ENCODE measurements at places on chromosomes 7 and 10.
A peak's percentile ranks its signal among the peaks of the same experiment; 100 is the strongest.

GRCh38 chr10:73836427-73836980, 25.1 kb upstream of the NDST2 start:
- no peaks in the 10 kb centered on the region for H3K4me1 ChIP-seq
- no peaks in the 10 kb centered on the region for H3K27me3 ChIP-seq
- H3K4me3 ChIP-seq, result no peak overlapping the region
- H3K36me3 ChIP-seq, result peaks cover 63% of the 10 kb centered on the region
- no peak overlapping the region for H3K27ac ChIP-seq

DNA sequence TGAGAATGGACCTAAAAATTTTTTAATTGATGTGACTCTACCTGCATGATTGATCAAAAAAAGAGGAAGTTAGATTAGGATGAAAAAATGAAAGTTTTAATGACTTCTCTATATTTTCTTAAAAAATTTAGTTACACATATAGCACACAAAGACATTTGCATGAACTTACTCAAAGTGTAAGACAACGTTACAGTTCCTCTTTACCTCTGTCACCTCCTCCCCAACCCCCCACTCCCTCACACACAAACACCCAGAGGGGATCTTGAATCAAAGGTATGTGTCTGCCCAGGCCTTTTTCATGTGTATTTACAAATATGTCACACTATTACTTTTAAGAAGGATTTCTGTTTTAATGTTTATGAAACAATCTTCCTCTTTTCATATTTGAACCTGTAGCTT, 20.6 kb upstream of the CDCA7L start:
- H3K4me3 ChIP-seq, result no peak overlapping the region
- H3K27ac ChIP-seq, result no peak overlapping the region
- H3K4me1 ChIP-seq, result peaks cover 19% of the 10 kb centered on the region
- H3K36me3 ChIP-seq, result no peaks in the 10 kb centered on the region
- DNase-seq, result no peak

DNA sequence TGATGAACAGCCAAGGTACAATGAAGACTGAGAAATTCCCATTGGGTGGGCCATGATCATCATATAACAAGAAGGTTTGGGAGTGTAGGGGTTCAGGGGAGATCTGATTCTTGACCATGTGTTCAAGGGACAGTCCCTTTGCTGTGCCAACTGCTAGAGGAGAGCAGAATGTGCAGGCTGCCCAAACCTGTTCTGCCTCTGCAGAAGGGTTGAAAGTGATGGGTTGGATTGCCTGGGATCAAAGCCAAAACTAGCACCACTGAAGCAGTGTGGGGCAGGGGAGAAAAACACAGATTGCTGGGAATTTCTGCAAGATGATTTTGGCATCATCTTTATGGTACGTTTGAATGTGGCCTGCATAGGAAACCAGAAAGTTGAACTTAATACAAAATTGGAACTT, 303.9 kb downstream of the OTUD1 start:
- no peaks in the 10 kb centered on the region for H3K4me1 ChIP-seq
- no peak overlapping the region for H3K27ac ChIP-seq
- no peak for DNase-seq
- no peaks in the 10 kb centered on the region for H3K36me3 ChIP-seq

DNA sequence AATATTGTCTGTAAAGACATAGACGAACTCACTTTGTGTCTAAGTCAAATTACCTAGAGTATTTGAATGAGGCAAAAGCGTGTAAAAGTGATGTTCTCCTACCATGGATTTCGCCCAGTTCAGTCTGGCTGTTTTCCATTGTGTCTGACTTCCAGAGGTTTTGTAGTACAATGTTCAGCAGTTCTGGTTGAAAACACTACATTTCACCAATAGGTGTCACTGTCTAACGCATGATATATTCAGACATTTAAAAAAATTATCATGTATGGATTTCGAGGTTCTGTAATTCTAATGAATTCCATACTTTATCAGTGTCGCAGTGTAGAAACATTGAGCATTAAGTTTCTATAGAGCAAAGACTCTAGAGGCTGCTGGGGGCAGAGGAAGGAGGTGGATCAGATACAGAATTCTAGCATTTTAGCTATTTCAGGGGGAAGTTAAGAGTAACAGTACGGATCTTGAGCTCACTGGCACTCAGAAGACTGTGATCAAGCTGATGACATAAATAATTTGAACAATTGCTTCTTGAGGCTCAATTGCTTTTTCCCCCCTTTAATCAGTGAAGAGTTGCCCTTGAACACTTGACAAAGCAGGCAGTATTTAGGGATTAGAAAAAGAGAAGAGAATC, 196.9 kb upstream of the RHOBTB1 start:
- no peak overlapping the region for H3K4me3 ChIP-seq
- no peaks in the 10 kb centered on the region for H3K27me3 ChIP-seq
- no peak for DNase-seq
- no peak overlapping the region for H3K27ac ChIP-seq
- H3K4me1 ChIP-seq, result no peaks in the 10 kb centered on the region
- no peaks in the 10 kb centered on the region for H3K36me3 ChIP-seq

DNA sequence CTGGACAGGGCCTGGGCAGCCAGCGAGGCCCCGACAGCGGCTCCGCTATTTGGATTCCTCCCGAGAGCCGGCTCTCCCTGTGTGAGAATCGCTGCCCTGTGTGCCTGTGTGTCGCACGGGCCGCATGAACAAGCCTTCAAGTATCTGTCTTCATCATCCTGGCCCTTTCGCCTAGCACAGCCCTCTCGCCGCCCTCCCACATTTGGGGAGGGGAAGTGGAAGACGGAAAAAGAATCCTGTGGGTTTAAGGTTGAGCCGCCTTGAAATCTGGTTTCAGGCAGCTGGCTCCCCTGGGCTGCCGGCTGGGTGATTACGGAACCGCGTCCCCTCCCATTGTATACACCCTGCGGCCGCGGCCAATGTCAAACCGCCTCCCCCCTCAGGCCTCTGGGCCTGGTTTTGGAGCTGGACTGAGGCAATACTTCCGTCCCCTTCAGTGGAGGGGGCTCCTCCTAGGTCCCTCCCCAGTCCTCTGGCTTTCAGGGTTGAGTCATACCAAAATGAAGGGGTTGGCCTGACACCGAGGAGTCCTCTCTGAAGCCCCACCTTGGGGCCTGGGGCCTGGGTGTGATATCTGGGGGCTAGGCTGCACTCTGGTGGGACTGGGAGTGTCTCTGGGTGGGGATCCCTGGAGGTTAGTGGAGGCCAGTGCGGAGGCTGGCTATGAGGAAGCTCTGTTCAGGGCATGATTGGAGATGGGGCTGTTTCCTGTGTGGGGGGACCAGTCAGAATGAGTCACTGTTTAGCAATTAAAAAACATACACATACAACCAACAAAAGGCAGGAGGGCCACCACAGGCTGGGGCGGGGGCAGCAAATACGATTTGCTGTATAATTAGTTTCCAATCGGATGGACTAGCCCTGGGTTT, 1.7 kb downstream of the TRIM8 start:
- peaks cover 11% of the 10 kb centered on the region for H3K36me3 ChIP-seq
- no peaks in the 10 kb centered on the region for H3K27me3 ChIP-seq
- peak overlapping the region; percentile 99 for H3K4me3 ChIP-seq
- peaks cover 54% of the 10 kb centered on the region for H3K4me1 ChIP-seq

DNA sequence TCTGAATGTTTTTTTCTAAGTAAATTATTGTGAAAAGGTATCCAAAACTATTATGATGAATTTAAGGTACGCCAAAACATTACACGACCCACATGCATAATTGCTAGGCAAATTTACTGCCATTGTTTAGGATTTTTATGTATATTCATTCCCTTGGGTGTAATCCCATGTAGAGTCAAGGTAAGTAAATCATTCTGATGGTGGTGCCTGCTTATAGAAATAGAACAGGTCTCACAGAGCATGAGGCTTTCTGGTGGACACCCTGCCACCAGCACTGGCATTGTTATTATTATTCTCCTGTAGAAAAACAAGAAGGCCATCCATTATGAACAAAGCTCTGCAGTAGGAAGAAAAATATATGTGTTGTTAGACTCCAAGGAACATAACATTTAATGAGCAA, 111.7 kb upstream of the ZNF804B start:
- H3K4me1 ChIP-seq, result no peaks in the 10 kb centered on the region
- DNase-seq, result no peak
- H3K36me3 ChIP-seq, result no peaks in the 10 kb centered on the region
- H3K4me3 ChIP-seq, result no peak overlapping the region
- H3K27ac ChIP-seq, result no peak overlapping the region

GRCh38 chr7:156107957-156108356, 295.7 kb upstream of the SHH start:
- H3K27ac ChIP-seq, result no peak overlapping the region
- H3K36me3 ChIP-seq, result no peaks in the 10 kb centered on the region
- DNase-seq, result no peak
- H3K27me3 ChIP-seq, result no peaks in the 10 kb centered on the region
- no peak overlapping the region for H3K4me3 ChIP-seq
- no peaks in the 10 kb centered on the region for H3K4me1 ChIP-seq

DNA sequence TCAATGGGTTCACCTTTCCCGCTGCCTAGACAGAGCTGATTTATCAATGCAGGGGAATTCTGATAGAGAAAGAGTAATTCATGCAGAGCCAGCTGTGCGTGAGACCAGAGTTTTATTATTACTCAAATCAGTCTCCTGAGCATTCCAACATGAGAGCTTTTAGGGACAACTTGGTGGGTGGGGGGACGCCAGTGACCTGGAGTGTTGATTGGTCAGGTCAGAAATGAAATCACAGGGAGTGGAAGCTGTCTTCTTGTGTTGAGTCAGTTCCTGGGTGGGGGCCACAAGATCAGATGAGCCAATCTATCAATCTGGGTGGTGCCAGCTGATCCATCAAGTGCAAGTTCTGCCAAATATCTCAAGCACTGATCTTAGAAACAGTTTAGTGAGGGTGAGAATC, 99.0 kb upstream of the CAV2 start:
- no peak for DNase-seq
- no peaks in the 10 kb centered on the region for H3K36me3 ChIP-seq
- H3K27ac ChIP-seq, result no peak overlapping the region
- no peak overlapping the region for H3K4me3 ChIP-seq
- no peaks in the 10 kb centered on the region for H3K27me3 ChIP-seq

Measured in CD14-positive monocyte (primary cell).